ENCODE measurements at places on chromosomes 12 and 14.

GRCh38 chr12:76666290-76666835, 97.6 kb upstream of the ZDHHC17 start:
- DNase-seq = no peak

GRCh38 chr14:91728616-91729183, 3.2 kb downstream of the CATSPERB start:
- no peak for DNase-seq

- DNase-seq = no peak
Measured at GRCh38 chr12:89923091-89923490, 214.5 kb upstream of the ATP2B1 start.

DNA sequence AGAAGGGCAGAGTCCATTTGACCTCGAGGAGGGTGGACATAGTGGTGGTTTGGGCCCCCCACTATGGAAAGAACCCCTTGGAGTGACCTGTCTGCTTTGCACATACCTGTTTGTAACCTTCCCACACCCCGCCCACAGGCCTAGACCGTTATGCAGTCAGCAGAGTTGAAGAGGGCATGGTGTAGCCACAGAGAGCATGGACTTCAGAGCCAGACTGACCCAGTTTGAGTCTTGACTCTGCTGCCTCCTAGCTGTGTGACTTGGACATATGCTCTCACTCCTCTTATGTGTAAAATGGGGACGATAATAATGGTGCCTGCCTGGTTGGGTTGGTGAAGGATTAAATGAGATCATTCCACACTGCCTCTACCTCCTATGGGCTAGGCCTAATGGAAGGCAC, 40.9 kb upstream of the NOS1 start:
- DNase-seq = peak; percentile 53

Measured in WTC11 (cell line).